Ammon's horn (tissue), 1 donor: ENCODE measurements at places on chromosomes 1 and 21.

GRCh38 chr21:42461881-42462877 is 33.8 kb downstream of the RSPH1 start:
- no peak for DNase-seq

GRCh38 chr1:177343445-177343844 is 172.7 kb downstream of the BRINP2 start:
- DNase-seq, result no peak

DNA sequence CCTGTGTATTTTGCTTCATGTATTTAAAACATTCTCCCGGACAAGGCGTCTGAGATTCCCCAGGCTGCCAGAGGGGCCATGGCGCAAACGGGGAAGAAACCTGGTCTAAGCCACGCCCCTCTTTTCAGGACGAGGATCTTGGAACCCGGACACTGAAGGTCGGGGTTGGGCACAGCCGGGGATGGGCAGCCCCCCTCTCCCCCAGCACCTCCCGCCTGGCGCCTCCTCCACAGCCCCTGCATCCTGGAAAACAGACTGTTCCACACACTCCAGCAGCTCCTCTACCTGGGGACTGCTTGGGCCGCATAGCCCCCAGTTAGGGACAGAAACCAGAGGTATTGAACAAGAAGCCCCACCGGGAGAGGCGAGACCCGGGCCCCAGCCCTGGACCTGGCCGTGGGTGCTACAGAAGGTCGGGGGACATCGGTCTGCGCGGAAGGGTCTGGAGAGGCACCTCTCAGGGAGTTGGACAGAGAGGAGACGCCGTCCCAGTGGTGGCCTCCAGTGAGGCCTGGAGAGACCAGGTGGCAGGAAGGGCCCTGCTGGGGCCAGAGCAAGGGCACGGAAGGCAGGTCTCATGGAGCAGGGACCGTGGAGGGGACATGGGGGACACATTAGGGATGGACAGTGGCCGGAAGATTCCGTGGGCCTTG is 5.4 kb downstream of the TP73 start:
- no peak for DNase-seq

DNA sequence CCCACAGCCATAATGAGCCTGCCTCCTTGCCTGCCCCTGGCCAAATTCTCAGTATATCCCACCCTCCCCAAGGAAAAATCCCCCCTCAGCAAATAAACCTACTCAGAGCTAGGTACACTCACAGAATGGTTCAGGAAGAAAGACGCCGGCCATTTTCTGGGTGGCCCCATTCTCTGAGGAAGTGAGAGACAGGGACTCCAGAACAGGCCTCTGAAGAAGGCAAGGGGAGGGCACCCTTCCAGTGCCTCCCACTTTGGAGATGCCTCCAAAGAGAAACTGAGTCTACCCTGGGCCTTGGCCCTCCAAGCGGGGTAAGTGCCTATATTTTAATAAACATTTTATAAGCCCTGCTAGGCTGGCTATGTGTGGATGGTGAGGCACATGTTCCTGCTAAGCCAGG is 2.3 kb downstream of the PACC1 start:
- DNase-seq, result no peak

- no peak for DNase-seq
Observed at GRCh38 chr1:217734973-217735372, 103.8 kb downstream of the SPATA17 start.

DNA sequence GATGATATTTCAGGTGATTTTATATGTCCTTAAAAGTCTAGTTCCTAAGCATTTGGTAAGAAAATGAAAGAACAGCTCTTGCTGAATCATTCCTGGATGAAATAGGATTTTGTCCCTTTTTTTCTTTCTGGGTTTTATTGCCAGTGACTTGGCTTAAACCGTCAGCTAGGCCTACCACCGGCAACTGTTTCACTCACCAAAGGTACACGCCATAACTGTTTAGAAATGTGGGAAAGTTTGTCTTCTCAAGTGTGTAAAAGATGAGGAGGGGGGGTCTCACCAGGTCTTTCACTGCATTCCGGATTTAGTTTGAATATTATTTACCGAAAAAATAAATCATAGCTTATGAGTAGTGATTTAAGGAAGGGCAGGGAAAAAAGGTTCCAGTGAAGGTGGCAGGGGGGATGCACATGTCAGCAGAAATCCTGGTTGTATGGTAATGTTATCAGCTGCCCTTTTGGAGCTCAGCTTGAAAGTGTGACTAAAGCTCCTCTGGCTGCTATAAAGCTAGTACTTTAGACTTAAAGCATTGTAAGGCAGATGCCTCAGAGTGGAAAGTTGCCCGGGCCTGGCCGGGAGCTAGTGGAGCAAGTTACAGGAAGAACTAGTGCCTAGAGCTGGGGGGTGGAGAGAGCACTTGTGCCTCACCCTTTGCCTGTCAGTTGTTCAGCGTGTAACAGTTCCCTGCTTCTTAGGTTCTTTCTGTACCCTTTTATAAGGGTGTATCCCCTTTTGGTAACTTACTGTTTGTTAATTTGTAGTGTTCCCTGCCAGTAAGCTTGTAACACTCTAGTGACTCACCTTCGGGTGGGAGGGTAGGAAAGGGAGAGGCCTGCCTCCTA is 3.1 kb downstream of the ATP1A1 start:
- DNase-seq, result peak; percentile 61

GRCh38 chr21:14114251-14114650 is 96.5 kb downstream of the LIPI start:
- DNase-seq, result no peak

DNA sequence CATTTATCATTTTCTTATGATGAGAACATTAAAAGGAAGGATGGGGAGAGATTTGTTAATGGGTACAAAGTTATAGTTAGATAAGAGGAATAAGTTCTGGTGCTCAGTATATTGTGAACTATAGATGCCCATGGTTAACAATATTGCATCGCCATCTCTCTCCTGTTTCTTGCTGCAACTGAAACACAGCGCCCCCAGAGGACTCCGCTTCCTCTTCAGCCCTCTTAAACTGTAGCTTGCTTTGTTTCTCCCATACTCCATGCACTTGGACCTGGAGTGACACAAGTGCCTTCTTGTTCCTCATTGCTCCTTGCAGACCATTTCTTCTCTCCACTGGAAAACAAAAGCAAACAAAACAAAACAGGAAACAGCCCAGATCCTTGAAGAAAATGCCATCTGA is 70.1 kb upstream of the NTPCR start:
- peak; percentile 47 for DNase-seq

GRCh38 chr1:225899044-225899925 is 10.3 kb upstream of the LEFTY1 start:
- no peak for DNase-seq

GRCh38 chr1:159825564-159825963 is 1.1 kb upstream of the SLAMF8 start:
- no peak for DNase-seq

- peak; percentile 13 for DNase-seq
Observed at GRCh38 chr1:220908757-220909156, 29.5 kb downstream of the HLX start.

- DNase-seq, result no peak
Observed at GRCh38 chr1:28031173-28031572, 57.2 kb downstream of the EYA3 start.

- DNase-seq, result no peak
Observed at GRCh38 chr1:40901886-40902852, 40.0 kb upstream of the CITED4 start.

- no peak for DNase-seq
Observed at GRCh38 chr1:32966900-32967299, 2.3 kb upstream of the RNF19B start.

- DNase-seq, result no peak
Observed at GRCh38 chr1:110544753-110545152, 25.8 kb upstream of the KCNA10 start.

DNA sequence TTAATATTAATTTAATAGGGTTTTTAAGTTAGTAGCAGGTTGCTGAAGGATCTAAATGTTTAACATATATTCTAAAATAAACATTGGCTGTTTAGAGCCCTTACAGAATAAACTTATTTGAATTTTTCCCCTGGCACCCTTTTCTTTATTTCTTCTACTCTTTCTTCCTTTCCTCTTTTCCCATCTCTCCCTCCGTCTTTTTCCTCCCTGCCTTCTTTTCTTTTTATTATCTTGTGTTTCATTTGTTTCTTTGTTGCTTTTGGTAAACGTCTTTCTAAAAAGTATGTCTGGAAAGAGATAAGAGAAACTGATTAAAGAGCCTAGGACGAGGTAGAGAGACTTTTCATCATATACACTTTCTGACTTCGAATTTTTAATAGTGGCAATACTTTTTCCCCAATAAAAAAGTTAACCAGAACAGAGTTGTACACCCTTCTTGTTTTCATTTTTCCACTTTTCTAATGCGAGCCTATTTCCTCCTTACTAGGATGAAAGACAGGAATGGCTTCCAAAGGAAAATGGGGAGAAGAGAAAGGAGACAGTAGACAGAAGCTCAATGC is 39.5 kb upstream of the ATF3 start:
- DNase-seq, result no peak
